NCI-H2107 (cell line): ENCODE measurements at places on chromosomes 11 and 22.

GRCh38 chr11:61273178-61274078, 21.7 kb downstream of the VWCE start:
- DNase-seq: no peak

DNA sequence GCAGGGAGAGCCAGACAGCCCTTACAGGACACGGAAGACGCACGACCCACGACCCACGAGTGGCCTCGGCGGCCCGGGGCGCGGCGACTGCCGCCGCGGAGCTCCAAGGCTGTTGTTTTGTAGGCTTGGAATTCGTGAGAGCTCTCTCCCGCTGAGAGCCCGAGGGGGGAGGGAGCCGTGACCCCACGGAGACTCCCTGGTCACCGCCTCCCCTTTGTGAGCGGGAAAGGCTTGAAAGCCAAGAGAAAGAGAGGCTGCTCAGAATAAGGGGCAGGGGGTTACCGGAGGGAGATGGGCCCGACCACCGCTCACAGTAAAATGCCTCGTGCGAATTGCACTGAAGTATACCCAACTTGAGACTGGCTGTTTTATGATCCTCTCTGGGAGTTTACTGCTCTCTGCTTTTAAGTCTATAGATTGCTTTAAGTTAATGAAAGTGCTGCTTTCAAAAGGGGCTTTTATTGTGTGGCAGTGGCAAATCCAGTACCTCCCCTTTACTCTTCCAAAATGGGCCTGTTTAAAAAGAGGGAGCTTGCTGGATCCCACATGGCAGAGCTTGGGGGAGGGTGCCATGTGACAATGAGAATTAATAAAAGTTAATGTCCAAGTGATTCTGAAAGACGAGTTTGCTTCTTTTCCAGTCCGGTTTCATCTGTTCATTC, 2.9 kb downstream of the PKNOX2 start:
- DNase-seq: no peak

GRCh38 chr11:74014880-74015279, 6.0 kb upstream of the UCP3 start:
- DNase-seq: no peak

- no peak for DNase-seq
Measured at GRCh38 chr11:11545285-11546275, 76.2 kb downstream of the GALNT18 start.

- no peak for DNase-seq
Measured at GRCh38 chr11:14417617-14418374, 58.8 kb upstream of the RRAS2 start.

- no peak for DNase-seq
Measured at GRCh38 chr11:128480066-128480465, 107.3 kb downstream of the ETS1 start.

- DNase-seq: no peak
Measured at GRCh38 chr22:47633111-47633510, 870.7 kb downstream of the TBC1D22A start.
